ENCODE measurements at places on chromosomes 12 and 14.
A peak's percentile ranks its signal among the peaks of the same experiment; 100 is the strongest.

DNA sequence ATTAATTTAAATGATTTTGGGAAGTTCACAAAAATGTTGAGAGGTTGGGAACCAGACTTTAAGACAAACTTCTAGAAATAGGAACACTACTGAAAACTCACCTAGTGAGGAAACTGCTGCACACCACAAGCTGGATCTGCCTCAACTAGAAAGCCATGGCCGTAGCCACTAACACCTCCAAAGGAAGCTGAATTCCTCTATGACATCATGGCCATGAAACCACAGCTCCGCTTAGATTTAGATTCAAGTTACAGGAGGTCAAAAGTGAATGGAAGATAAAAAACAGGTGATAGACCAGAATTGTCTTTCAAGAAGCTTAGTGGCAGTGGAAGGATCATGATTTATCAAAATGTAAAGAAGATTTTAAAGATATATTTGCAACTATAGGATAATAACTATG is 208.8 kb upstream of the ALG10 start:
- DNase-seq, result no peak

- no peak for DNase-seq
Measured at GRCh38 chr12:32230613-32230993, 124.0 kb downstream of the BICD1 start.

DNA sequence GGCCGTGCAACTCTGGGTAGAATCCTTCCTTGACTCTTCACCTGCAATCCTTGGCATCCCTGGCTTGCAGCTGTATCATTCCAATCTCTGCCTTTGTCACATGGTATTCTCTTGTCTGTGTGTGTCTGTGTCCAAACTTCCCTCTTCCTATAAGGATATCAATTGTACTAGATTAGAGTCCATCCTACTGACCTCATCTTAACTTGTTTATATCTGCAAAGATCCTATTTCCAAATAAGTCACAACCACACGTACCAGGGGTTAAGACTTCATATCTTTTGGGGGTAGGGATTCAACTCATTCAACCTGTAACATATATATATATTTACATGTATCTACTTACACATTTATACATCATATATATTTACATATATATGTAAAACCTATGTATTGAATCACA is 29.6 kb upstream of the RASSF3 start:
- no peak for DNase-seq

DNA sequence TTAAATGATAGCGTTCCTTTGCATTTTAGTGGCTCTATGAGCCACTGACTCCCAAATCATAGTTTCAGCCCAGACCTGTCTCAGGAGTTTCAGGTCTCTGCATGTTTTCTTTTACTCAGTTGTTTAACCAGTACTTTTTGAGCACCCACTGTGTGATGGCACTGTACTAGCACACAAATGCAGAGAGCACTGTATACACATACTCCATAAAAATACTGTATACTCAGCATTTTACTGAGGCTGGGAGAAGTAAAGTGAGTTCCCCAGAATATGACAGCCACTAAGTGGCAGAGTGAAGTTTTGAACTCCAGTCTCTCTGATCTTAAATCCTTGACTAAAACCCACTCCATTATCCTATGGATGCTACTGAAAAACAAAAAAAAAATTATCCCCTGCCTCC is 76.0 kb upstream of the HSPB8 start:
- DNase-seq, result no peak

GRCh38 chr14:104924421-104925213 is at the start of gene PLD4:
PLD4 (plus strand) TSS chr14:104924879; CDS start chr14:104927141, 2,262 bp downstream.
- peak; percentile 73 for DNase-seq

All from GDM1 (cell line).